ENCODE measurements at places on chromosomes 3 and 15. TPM values are rescaled to one million over a fixed set of nuclear protein-coding genes. Genes with fewer than 3 reads are reported as not detected.

SLC2A2 gene
- not detected for total RNA-seq

GRCh38 chr3:176120507-176120906, 1076.8 kb downstream of the TBL1XR1 start:
- no peak for DNase-seq

- no peak for DNase-seq
These were observed 51.0 kb upstream of the RAP2B start for GRCh38 chr3:153111016-153111415.

ARGFX gene
- not detected for total RNA-seq

SCAANT1 gene
- total RNA-seq = not detected

DNA sequence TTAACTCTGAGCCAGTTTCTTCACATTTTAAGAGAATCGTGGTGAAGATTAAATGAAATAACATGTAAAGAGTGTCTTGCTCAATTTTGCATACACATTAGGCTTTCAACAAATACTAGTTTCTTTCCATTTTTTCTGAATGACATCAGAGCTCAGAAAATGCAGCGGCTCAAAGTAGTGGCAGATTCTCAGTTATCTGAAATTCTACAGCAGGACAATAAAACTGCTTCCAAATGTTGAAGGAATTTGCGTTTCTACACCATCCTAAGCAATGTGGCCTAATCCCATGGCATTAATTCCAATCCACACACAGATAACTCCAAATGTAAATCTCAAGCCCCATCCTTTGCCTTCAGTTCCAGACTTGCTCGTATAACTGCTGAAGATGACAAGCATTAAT, 115.8 kb downstream of the PLCH1 start:
- no peak for DNase-seq

Measured in heart left ventricle (tissue), 16 donors.